ENCODE measurements at places on chromosomes 2 and 18. TPM values are rescaled to one million over a fixed set of nuclear protein-coding genes. Genes with fewer than 3 reads are reported as not detected.
A peak's percentile ranks its signal among the peaks of the same experiment; 100 is the strongest.

The FOXI3 gene
- not detected for total RNA-seq

DNA sequence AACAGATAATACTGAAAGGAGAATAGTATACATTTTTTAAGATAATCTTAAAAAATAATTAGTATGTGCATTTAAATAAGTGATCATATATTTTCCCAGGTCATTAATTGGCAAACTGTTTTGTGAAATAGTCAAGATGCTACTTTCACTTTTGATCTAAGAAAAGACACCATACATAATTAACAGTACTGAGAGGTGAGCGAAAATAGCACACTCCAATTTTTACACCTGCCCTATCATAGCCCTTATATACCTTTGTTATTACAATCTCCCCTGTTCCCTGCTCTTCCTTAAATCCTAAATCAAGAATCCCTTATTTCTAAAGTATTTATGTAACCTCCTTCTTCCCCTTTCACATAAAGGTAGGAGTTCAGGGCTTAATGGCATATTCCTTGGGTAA lies 500.1 kb upstream of the LRATD1 start:
- no peak for DNase-seq

The DNAJC5G gene
- not detected for total RNA-seq

GRCh38 chr2:101546376-101547058 lies 71.6 kb upstream of the RFX8 start:
- DNase-seq: no peak

DNA sequence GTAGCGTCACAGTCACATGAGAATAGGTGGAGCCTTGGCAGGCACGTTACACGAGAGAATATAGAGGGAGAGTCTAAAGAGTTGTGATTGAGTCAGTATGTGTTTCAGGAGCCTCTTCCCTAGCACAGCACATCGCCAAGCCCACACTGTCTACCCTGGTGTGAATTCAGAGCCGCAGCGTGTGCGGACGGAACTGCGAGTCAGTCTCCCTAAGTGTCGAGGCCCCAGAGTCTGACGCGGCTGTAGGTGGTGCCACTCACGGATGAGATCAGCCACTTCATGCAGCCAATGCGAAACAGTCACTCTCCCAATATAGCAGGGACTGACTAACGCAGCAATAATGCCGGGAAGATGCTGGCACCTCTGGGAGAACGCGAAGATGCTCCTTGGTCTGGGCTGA lies 587.3 kb upstream of the ID2 start:
- no peak for DNase-seq

DNA sequence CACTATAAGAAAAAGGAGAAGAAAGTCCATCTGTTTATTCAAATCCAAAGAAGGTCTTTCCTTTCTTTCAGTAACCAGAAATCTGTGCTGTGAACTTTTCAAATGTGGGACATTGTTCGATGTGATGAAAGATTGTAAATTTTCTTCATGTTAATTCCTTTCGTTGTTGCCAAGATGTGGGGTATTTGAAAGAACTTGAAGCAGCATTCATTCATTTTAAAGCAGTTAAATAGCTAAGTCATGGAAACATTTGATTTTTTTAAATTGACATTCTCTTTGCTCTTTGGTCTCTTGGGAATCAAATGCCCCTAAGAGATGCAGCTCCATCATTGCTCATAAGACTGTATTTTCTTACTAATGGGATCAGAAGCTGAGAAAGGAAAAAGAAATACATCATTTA lies 93.7 kb upstream of the EHBP1 start:
- DNase-seq: no peak

GRCh38 chr2:135963841-135964240 lies 21.6 kb downstream of the DARS1 start:
- DNase-seq: no peak

The ACTG2 gene
- 20.3 TPM for total RNA-seq

- DNase-seq: no peak
Observed at GRCh38 chr2:59875836-59876235, 677.6 kb downstream of the BCL11A start.

DNA sequence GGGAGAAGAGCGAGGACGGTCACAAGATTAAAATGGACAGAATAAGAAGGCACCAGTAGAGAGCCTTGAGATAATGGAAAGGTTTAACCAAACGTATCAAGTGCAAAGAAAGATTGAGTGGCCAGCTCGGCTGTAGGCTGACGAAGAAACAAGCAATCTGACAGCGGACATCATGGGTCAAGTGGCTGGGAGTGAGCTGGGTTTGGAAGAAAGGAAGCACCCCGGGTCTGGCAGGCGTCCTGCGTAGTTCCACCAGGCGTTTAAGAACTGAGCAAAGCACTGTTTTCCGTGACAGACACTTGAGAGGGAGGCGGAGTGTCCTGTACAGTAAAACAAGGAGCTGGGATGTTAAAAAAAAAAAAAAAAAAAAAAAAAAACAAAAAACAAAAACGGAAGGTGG lies 27.1 kb downstream of the DAPL1 start:
- no peak for DNase-seq

DNA sequence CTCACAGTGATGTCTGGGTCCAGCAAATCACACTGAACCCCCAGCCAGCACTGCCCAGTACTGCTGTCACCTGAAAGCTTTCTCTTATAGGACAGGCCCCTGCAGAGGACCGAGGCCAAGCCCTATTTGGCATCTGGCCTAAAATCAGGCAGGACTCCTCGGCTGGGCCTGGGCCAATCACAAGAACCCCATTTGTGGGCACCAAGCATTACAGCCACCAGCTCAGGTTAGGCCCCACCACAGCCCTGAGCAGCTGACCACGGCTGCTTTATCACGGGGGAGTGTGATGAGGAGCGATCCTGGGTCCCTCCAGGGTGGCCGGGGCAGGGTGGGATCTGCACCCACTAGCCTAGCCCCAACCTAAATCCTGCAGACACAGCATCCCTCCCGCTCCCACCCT lies 8.2 kb downstream of the BIN1 start:
- no peak for DNase-seq

- DNase-seq: no peak
Observed at GRCh38 chr2:3079466-3079865, 298.2 kb downstream of the EIPR1 start.

DNA sequence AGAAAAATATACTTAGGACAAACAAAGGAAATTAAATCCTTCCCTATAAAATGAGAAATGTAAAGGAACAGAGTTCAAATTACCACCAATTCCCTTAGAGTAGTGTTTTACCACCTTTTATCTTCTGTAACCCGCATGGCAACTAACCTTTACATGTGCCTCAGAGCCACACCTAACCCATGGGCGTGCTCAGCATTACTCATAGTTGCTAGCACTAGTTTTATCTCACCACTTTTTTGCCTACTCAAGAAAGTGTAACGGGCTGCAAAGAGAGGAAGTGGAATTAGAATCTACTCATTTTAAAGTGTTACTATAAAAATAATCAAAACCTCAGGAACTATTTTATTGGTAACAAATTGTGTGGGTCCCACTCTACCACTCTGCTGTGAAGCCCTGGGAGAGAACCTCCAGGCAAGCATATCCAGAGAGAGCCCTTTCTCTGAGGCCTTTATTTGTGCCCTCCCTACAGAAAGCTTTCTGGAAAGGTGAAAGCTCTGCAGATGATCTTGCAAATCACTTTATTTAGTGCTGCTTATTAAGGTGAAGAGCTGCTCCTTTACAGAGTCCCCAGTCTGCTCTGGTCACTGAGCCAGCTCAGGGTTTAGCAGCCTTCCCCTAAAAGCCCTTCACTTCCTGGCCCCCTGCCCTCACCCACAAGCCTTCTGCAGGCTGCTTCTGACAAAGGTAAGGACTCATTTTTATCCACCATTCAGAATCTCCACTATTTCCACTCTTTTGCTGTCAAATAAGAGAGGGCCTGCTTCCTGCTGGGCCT lies 98.8 kb downstream of the TRABD2A start:
- DNase-seq: peak; percentile 42

DNA sequence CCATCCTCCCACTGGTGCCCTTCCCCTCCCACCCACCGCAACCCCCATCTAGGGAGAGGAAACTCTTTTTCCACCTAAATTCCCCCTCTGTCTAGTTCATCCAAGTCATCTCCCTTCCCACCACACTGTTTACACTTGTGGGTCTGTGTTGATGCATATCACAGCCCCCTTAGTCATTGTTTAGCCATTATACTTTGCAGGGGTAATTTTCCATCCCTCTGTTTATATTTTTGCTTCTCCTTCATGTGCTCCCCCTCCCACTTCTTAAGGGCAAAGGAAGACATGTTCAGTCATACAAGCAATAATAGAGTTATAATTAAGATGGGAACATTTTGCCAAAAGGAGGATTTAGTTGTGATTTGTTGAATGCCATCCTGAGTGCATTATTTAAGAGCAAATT lies 187.8 kb upstream of the TNP1 start:
- DNase-seq: no peak

The NXPH2 gene
- total RNA-seq: 1.2 TPM

DNA sequence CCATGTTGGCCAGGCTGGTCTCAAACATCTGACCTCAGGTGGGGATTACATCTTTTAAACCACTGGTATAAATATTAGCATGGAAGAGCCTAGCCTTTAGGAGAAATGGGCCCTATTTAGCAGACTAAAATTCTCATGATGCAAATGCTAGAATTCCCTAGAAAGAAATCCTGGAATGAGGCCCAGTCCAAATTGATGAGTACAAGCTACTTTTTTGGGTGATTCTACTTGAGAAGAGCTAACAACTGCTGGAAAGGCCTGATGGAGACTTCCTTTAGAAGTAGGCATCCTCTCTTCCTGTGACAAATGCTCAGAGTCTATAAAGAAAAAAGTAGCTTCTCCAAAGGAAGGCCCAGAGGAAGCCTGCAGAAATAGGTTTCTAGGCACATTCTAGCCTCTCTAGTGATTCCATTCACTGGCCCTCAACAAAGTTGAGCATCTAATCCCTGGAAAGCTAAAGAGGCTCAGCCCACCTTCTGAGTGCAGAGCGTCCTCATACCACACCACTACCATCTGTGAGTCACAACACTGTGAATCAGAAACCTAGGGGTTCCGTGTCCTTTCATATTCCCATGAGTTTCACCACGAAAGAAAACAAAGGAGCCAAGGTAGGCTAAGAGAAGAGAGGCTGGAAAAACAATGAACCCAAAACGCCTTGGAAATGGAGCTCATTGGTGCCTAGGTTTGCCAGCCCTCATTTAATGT lies 183.1 kb downstream of the C1D start:
- DNase-seq: no peak

The SPP2 gene
- total RNA-seq: 78.5 TPM

- no peak for DNase-seq
Observed at GRCh38 chr2:217691920-217692666, 310.7 kb downstream of the TNS1 start.

DNA sequence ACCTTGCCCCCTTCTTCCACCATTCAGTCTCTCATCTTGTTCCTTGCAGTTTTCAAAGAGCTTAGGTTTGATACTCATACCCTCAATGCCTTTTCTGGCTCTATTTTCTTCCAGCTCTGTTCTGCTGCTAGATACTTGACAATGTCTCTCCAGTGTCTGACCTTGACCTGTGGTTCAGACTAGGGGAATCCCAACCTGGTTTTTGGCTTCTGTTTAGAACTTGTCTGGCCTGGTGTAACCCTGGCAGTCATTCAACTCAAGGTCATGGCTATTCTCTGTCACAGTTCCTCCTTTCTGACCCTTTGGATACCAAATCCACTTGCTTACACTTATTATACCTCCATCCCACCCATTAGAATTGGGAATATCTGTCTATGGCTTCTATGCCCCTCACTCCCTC lies 31.8 kb upstream of the IMP4 start:
- no peak for DNase-seq

DNA sequence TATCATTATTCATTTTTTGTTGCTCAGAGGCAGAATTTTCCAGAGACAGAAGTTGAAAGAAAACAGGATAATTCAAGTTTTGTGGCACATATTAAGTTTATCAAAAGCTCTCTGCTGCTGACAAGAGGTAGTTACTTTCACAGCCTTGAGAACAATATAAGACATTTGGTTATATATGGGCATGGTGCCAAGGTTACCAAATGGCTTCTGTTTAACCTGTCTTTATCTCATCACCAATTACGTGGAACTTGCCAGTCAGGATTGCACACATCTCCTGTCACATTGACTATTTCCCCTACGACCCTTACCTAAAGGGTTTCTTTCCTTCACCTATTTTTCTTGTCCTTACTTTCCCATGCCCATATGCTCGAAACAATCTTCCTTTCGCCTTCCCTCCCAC lies 35.9 kb downstream of the KLF7 start:
- no peak for DNase-seq

GRCh38 chr18:11676867-11677266 lies 12.2 kb upstream of the GNAL start:
- DNase-seq: no peak

The ARHGEF4 gene
- total RNA-seq: 17.8 TPM

DNA sequence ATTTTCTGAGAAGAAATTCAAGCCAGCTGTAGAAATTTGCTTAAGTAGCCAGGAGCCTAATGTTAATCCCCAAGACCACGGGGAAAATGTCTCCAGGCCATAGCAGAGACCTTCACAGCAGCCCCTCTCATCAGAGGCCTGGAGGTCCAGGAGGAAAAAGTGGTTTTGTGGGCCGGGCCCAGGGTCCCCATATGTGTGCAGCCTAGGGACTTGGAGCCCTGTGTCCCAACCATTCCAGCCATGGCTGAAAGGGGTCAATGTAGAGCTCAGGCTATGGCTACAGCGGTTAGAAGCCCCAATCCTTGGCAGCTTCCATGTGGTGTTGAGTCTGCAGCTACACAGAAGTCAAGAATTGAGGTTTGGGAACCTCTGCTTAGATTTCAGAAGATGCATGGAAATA lies 14.2 kb upstream of the TTC21B start:
- no peak for DNase-seq

- DNase-seq: no peak
Observed at GRCh38 chr2:101884423-101884822, 107.3 kb upstream of the IL1R2 start.

The CNTNAP5 gene
- not detected for total RNA-seq

DNA sequence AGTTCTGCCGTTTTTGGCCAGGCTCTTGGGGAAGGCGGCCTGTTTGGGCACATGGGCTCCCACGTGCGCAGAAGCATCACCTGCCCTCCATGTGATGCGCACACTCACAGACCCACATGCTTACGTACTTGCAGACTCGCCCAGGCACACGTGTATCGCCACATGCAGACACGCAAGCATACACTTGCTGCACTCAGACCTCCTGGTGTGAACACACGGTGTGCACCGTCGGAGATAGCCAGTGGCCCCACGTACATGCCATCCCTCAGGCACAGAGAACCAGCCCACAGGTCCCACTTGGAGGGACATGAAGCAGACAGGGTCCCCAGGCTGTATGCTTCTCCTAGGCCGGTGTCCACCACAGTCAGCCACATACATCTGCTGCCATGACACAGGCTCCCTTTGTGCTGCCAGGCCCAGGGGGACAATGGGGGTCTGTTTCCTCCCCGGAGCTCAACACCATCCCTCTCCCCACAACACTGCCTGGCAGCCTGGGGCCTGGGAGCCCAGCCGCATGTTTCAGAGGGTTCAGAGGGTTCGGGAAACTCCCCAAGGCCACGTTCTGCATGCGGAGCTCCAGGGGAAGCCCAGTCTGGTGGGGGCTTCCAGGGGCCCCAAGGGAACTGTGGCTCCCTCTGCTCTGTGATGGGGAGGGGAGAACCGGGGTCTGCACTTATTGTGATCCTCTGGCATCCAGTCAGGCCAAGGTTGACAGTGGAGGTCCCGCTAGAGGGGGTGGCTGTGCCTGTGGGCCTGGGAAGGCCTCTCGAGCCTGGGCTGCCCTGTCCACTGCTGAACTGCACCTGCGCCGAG lies 208.1 kb upstream of the HAAO start:
- DNase-seq: no peak

Data from hepatocyte (in vitro differentiated cells).